Neural crest cell (in vitro differentiated cells): ENCODE measurements at places on chromosomes 11 and 22. TPM values are rescaled to one million over a fixed set of nuclear protein-coding genes. Genes with fewer than 3 reads are reported as not detected.

GRCh38 chr11:11798586-11799438 lies 43.0 kb upstream of the USP47 start:
- DNase-seq: peak; percentile 58

DNA sequence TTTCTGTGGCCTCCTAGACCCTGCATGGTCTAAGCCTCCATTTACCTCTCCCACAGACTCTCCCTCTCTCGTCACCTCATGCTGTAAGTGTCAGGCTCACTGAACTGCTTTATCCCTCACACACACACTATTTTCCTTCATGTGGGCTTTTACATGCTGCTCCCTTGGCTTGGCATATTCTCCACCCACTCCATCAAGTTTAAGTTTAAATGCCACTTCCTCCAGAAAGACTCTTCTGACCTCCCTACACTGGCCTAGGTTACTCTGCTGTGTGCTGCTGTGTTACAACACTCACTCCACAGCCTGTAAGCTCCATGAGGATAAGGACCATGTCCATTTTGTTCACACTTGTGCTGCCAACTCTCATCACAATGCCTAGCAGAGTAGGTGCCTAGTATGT lies 2.5 kb downstream of the DCHS1 start:
- DNase-seq: no peak

DNA sequence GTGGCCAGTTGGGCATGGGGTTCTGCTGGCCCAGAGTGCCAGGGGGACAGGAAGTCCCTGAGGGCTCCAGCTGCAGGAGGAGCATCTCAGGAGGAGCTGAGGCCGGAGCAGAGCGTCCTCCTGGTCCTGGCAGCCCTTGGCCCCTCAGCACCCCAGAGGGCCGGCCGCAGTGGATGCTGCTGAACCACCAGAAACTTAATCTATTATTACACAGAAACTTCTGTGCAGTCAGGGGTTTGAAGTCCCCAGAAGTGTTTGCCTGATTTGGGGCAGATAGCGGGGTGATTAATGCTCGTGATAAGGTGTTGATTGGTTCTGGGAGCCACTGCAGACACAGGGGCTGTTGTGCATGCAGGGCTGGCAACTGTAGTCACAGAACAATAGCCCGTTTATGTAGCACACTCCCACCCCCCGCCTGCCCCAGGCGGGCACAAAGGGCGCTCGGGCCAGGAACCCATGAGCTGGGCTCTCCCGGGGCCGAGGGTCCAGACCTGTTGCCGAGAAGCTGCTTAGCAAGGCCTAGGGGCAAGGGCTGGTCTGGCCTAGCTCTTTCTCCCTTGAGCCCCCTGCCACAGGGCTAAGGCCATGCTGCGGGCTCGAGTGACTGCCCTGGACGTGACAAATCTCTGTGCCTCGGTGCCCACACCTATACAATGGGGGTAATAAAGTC lies 29.0 kb upstream of the KCNQ1OT1 start:
- DNase-seq: peak; percentile 40

DNA sequence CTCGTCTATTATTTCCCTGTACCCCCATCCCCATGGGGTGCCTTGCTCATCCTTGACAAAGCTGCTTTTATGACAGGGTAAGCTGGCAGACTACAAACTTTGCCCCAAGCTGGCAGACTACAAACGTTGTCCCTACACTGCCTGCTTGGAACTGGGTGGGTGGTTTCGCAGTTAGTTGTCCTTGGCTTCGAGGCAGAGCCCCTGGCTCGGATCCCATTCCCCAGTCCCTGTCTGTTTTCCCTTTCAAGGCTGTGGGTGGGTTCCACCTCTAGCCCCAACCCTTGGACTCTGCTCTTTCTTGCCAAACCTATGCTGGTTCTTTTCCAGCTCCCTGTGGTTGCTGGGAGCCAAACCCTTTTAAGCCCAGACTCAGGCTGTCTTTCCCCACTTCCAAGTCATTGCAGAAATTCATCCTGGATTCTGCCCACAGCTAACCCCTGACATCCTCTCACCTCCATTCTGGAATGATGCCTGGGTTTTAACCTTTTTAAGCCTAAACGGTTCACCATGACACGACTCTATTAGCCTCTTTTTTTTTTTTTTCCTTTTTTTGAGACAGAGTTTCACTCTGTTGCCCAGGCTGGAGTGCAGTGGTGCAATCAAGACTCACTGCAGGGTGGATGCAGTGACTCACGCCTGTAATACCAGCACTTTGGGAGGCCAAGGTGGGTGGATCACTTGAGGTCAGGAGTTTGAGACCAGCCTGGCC lies 9.2 kb upstream of the RBM14 start:
- no peak for DNase-seq

GRCh38 chr11:27087432-27087831 lies 46.8 kb downstream of the BBOX1 start:
- no peak for DNase-seq

DNA sequence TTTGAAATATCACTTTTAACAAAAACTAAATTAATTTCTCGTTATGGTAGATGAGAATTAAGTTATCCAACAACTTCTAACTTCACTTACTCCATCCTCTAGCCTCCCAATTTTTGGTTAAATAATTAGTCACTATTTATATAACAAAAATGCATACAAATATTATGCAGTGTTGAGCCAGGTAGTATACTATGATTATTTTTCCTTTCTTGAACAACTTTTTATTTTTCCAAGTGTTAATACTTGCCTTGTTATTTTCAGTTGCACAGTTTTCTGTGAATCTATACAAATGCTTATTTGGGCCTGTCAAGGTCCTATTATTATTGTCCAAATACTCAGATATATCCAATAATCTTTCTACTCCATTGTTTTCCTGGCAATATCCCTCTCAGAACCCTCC lies 19.9 kb upstream of the CCDC83 start:
- no peak for DNase-seq

DNA sequence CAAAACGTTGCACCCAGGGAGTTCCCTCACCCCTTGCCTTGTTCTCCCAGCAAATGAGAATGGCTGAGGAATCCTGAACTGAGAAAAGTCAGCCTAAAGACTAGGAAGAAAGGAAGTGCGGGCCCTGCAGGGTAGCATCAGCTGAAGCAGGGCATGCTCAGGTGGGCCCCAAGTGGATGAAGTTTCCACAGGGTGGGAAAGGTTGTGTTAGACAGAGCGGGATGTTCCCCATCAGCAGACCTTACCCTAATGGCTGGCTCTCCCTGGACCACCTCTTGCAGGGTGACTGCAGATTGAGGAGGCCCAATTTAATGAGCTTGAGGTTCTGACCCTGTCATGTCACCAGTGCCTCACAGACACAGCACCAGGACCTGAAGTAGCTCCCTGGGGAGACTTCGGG lies 81.5 kb upstream of the MYOD1 start:
- no peak for DNase-seq

DNA sequence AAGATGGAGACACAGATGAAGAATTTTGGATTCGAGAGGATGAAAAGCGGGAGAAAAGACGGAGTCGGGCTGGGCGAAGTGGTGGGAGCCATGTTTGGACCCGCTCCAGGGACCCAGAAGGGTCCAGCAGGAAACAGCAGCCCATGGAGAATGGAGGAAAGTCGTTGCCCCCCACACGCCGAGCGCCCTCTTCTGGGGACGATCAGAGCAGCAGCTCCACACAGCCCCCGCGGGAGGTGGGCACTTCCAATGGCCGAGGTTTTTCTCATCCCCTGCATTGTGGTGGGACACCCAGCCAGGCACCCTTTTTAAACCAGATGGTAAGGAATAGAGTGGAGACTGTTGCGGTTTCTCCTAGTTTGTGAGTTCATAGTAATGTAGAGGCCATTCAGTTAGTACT lies 22.8 kb upstream of the SLC25A18 start:
- no peak for DNase-seq

The MMP12 gene
- total RNA-seq: not detected in 2 replicates

The OR52A1 gene
- not detected in 2 replicates for total RNA-seq
